Stimulated activated CD4-positive, alpha-beta T cell treated with anti-CD3 and anti-CD28 coated beads, TNF-alpha, amount 100 ng/mL, for 1 hour (primary cell): ENCODE measurements at places on chromosomes 3 and 15.

GRCh38 chr3:126107957-126108675, 24.2 kb upstream of the SLC41A3 start:
- DNase-seq, result no peak

DNA sequence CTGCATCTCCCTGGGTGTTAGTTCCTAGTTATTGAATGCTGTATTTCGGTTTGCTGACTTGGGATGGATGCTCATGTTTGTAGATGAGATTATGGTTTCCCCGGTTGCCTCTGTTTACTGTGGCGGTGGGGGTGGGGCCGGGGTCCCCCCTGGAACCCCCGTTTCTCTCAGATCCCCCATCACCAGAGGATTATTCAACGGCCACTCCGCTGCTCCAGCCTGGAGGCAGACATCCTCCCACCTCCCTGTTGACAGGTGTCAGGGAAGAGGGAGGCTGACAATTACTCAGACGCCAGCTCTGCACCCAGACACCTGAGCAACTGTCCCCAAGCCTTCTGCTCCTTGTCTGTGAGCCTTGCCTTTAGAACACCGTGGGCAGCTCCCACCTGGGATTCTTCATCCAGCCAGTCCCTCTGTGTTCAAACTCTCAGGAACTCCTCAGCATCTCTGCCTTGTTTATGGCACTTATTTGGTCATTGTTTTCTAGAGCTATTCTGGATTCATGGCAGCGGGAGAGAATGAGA, 95.9 kb upstream of the PRR20G start:
- DNase-seq, result no peak

- no peak for DNase-seq
These were observed 397.1 kb downstream of the TIGIT start for GRCh38 chr3:114690911-114691310.

- DNase-seq, result no peak
These were observed 35.1 kb downstream of the CYFIP1 start for GRCh38 chr15:22945071-22945470.

GRCh38 chr3:160044121-160044520, 55.5 kb downstream of the IL12A start:
- DNase-seq, result no peak

DNA sequence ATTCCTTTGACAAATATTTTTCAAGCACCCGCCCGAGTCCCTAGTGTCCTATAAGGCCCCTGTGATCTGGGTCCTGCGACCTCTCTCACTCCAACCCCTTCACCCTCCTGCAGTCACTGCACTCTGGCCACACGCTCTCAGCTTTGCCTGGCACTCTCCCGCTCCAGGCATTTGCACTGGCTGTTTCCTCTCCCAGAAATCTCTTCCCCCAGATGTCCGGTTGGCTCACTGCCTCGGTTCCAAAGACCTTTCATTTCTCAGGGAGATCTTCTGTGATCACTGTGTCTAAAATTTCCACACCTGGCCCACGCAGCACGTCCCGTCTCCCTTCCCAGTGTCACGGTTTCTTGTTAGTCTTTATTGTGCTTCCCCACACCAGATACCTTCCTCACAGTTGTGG, 97.4 kb downstream of the WNT7A start:
- DNase-seq, result no peak

- DNase-seq, result no peak
These were observed 26.9 kb downstream of the PRKAR2A start for GRCh38 chr3:48820612-48821324.

DNA sequence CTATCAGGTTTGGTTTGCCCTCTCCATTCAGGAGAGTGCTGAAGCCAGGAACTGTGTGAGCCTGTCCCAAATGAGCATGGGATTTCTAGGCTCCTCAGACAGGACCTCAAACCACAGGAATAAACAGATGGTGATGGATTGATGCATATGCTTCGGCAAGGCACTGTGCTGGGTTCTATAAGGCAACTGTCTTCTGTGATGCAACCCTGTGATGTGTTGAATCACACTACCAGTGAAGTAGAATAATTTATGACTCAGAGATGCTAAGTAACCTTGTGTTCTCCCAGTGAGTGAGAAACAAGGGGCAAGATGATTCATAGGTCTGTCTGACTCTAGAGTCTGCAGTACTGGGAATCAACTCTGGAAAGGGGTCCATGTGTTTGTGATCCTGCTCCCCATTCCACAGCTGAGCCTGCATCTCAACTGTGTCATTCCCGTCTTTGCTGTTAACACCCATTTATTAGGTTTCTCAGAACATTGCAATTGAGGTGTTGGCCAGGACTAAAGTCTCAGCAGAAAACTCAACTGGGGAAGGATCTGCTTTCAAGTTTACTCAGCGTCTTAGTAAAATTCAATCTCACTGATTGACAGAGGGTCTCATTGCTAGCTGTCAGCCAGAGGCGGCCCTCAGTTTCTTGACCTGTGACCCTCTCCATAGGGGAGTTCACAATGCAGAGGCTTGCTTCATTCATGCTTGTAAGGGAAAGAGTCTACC, 510.1 kb upstream of the CFAP20DC start:
- DNase-seq, result no peak

DNA sequence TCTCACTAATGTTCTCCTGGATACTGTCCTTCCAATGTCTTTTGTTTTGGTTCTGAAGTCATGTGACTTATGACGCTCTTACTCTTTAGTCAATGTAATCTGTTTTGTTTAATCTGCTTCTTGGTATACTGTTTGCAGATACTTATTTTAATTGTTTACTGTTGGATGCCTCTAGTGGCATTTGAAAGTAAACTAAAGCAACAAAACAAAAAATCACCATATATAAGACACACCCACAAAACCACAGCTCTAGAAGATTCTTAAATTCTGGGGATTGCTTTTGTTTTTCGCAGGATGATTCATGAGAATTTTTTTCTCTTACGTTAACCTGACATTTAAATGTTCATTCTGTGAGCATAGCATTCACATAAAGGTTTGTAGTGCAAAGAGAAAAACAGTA, 16.8 kb downstream of the SLC25A26 start:
- DNase-seq, result no peak

DNA sequence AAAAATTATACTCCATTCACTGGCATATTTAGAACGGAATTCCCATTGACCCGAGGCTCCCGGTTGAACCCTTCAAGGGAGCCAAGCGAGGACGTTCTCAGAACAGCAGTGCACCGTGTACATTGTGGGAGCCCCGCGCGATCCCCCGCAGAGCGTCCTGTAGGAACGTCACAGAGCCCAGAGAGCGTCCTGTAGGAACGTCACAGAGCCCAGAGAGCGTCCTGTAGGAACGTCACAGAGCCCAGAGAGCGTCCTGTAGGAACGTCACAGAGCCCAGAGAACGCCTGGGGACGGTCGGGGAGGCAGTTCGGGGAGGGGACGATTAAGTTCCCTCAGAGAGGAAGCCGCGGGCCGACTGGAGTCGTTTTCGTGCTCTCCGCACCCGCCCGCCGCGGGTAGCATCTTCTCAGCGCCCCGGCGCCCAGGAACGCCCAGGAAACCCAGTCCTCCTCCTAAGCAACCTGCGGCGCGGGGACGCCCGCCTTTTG, 506 bp upstream of the ATP1B3 start:
- peak; percentile 45 for DNase-seq

GRCh38 chr3:134330883-134331810, 43.1 kb downstream of the AMOTL2 start:
- no peak for DNase-seq

GRCh38 chr3:9891072-9891622, 737 bp downstream of the JAGN1 start:
- DNase-seq, result no peak

DNA sequence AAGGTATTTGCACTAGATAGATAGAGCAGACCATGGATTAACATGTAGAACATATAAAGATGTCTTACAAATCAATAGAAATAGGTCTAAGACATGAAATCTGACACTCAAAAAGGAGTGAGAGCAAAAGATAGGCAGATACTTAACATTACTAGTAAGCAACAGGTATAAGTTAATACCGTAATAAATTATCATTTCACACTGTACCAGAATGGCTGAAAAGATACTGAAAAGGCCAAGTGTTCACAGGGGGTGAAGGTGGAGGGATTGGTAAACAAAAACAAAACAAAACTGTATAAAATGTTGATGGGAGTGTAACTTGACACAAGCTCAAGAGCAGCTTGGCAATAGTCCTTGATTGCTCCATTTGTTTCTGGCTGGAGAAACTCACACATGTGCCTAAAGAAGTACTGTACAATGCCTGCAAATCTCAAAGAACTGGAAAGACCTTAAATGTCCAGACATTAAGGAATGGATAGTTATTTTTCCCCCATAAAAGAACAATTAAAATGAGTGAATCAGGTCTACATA, 3.5 kb downstream of the NSMCE3 start:
- DNase-seq, result no peak

DNA sequence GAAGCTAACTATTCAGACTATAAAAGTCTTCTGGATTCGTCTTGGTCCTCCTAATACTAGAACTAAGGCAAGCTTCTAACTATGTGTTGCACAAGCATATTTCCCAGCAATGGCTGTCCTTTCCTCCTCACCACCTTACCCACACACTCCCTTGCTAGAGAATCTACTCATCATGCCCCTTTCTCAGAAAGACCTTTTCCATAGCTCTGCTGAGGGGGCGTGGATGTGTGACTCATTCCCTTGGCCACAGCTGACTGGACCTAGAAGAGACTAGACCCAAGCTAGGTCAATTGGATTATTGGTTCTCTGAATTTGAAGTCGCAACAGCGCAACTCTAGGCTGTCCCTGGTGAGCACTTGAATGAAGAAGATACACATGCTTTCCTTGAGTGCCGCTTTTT, 47.1 kb downstream of the ERC2 start:
- DNase-seq, result no peak

DNA sequence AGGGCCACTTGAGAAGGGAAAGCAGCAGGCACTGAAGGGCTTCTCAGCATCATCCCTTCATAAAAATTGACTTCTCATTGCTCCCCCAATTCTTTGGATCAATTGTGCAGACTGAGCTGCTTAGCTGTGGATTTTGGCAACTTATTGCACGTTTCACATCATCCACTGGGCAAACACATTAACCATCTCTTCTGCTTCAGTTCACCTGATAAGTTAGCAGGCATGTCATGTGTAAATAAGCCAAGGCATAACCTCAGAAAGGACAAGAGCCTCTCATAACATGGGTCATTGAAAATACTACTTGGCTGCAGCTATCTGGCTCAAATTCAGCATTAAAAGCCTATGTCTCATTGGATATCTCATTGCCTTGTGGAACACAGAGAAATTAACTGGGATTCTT, 366.5 kb downstream of the LRRC3B start:
- no peak for DNase-seq

- no peak for DNase-seq
These were observed 1481.2 kb upstream of the CADM2 start for GRCh38 chr3:83477563-83477962.

DNA sequence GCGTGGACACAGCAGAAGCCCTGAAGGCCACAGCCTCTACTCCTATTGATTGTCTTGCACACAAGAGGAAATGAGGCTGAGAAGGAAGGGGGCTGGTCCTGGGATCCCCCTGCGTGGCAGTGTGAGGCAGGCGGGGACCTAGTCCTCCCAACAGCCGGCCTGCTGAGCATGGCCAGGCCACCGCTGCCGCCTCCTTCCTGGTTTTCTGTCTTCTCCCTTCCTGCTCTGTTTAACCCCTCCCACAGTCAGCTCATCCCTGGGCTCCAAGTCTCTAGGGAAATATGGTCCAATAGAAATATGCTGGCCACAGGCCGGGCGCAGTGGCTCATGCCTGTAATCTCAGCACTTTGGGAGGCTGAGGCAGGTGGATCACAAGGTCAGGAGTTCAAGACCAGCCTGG, 42.1 kb upstream of the HES1 start:
- DNase-seq, result no peak

DNA sequence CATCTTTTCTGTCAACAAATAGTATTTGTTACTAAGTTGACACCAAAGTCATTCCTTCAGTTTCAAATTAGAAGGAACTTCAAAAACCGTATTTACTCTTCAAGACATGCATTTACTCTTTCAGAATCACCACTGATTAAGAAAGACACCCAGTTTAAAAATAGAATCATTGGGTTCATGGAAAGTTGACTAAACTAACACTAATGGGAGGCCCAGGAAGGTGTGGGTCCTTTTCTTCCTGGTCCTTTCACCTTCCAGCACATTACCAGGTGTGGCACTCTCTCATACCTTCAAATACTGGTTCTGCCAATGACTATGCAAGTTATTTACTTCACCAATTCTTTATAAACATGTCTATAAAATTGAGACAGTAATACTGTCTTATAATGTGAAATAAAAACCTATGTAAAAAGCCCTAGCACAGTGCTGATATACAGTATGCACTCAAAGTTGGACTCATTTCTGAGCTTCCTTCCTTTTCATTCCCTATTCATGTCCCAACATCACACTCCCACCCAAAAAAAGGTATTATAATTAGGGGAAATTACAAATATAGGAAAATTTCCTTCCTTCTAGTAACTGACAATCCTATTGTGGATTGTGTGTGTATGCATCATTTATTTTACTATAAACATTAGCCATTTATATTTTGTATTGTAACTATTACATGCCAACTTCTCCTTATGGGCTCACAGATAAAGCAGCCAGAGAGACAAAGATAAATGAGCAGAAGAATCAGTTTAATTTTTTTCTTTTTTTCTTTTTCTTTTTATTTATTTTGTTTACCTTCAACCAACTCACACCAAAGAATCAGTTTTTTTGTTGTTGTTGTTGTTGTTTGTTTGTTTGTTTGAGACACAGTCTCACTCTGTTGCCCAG, 48.9 kb downstream of the LRRFIP2 start:
- DNase-seq, result no peak
